ENCODE measurements at places on chromosomes 11 and 22.

- no peak for DNase-seq
These were observed 8.9 kb upstream of the SEPTIN5 start for GRCh38 chr22:19705181-19705934.

- DNase-seq, result no peak
These were observed 139.8 kb downstream of the ELP4 start for GRCh38 chr11:31649129-31649966.

- DNase-seq, result no peak
These were observed 40.6 kb downstream of the MUC6 start for GRCh38 chr11:995752-996420.

DNA sequence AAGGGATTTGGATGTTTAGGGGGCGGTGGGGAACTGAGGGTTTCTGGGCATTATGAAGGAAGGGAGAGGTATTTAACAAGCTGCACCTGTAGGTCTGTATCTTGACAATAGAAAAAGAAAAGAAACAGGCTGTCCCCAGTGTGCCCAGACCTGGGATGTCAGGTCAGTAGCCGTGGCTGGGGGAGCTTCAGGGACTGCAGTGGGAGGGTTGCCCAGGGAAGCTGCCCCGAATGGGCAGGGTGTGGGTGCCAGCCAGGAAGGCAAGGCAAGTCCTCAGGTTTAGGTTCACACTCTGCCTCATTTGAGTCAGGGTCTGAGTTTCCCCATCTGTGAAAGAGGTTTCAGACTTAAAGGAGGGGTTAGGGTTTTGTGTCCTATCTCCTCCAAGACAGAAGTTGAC, 1.5 kb downstream of the INPP5J start:
- no peak for DNase-seq

GRCh38 chr11:70489276-70489675, 90.9 kb downstream of the CTTN start:
- no peak for DNase-seq

DNA sequence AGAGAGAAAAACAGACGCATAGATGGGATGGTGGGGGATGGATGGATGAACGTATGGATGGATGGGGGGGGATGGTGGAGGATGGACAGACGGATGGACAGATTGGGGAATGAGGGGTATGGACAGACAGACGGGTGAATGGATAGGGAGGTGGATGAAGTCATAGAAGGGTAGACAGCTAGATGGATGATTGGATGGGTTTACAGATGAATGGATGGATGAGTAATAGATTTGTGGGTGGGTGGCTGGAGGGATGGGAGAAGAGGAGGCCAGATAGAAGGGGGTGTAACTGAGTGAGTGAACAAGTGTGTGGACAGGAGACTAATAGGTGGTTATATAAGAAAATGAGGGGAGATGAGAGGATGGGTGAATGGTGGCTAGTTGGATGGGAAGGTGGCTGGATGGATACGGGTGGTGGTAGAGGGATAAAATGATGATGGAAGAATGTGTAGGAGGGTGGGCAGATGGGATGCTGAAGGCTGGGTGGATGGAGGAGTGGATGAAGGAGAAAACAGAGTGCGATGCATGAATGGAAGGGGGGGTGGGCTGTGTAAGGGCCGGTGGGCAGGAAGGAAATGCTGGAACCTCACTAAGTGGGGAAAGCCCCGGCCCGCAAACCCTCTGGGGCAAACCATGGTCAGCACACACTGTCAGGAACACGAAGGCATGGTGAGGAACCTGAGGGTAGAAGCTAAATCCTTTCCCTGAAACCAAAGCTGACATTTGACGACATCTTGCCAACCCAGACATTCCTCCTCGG, 21.6 kb downstream of the ARVCF start:
- DNase-seq, result no peak

GRCh38 chr11:133793271-133794035, 51.9 kb downstream of the SPATA19 start:
- DNase-seq, result no peak

- DNase-seq, result no peak
These were observed at the start of gene CPT1B for GRCh38 chr22:50577987-50578775. CPT1B (minus strand) TSS chr22:50578427; CDS start chr22:50577915, 512 bp downstream.

- DNase-seq, result no peak
These were observed 425.8 kb downstream of the SOX6 start for GRCh38 chr11:15930442-15931025.

GRCh38 chr22:16562711-16563554, 29.7 kb downstream of the CCT8L2 start:
- DNase-seq, result no peak

All from SK-N-SH (cell line).